ENCODE measurements at places on chromosomes 7 and 10.

DNA sequence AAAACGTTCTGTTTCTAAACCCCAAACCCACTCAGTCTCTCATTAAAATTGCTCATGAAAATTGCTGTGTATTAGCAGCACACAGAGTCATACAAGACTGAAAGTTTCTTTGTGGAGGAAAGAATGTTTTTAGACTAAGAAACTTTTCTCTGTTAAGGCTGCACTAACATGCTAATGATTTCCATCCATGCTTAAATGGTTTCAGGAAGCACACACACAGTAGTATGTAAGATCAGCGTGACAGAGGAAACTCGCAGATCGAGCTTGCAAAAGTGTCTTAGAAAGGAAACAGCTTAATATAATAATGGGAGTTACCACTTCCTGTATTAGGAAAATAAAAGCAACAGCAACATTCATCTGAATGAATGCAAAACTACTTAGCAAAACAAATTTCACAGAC, 112.7 kb downstream of the ICA1 start:
- DNase-seq, result no peak

DNA sequence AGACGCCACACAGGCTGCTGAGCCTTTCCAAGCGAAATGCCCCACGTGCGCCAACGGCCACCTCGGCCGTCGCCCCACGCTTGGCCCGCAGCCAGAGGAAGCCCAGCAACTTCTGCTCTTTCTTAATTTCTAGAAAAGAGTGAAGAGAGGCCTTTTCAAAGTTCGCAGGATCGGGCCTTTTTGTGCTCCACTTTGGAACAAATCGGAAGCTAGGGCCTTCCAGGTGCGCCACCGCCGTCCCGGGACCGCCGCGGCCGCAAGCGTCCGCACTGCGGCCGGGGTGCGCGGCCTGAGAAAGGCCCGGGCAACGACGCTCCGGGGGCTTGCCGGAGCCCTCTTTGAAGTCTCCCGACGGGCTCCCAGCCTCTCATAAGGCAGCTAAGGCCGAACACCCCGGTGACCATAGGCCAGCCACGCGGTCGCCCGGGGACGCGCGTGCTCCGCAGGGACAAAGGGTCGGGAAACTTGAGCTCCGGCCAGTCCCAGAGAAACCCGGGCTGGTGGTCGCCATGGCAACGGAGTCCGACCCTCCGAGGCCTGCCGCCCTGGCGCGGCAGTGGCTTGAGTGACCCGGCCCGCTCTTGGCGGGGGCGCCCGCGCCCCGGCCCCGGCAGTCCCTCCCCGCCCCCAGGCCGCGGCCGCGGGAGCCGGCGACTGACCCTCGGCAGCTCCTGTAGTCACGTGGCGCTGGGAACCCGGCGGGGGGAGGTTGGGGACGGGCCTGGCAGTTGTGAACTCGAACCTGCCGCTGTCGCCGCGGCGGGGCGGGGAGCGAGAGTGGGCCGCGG, at the start of gene REPIN1:
Gene REPIN1 (plus strand): TSS at position 727 of the 788 bp plus-strand sequence. CDS start 890 bp downstream, outside the sequence.
- DNase-seq, result peak; percentile 99

- peak; percentile 54 for DNase-seq
Measured at GRCh38 chr10:83539528-83540308, 599.6 kb upstream of the GHITM start.

DNA sequence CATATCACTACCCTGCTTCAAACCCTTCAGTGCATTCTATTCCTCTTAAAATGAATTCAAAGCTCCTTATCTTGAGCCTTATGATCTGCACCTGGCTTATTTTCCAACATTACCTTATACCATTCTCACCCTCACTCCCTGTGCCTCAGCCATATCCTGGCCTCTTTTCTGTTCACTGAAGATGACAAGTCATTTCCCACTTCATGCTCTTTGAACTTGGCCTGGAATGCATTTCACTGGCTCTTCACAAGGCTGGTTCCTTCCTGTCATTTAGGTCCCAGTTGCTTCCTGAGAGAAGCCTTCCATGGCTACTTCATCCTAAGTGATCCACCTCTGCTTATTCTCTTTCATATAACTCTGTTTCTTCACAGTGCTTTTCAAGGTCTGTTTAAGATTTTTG, 3.2 kb upstream of the LIPF start:
- DNase-seq, result peak; percentile 68

- DNase-seq, result no peak
Measured at GRCh38 chr7:22542669-22543068, 42.7 kb upstream of the STEAP1B start.

DNA sequence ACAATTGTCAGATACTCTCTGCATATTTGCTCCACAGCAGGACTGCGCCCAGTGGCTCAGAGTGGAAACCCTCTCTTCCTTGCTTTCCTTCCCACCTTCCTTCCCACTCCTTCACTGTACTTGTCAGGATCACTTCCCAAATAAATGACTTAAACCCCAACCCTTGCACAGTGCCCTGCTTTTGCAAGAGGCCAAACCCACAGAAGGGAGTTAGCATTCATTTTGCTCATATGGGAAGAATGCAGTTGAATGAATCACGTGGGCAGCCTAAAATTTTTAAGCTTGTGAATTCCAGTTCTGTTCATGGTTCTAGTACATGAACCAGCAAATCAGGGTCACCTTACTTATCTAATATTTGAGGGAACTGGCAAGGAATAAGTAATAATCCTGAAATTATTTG, 47.7 kb upstream of the SFMBT2 start:
- DNase-seq, result no peak

DNA sequence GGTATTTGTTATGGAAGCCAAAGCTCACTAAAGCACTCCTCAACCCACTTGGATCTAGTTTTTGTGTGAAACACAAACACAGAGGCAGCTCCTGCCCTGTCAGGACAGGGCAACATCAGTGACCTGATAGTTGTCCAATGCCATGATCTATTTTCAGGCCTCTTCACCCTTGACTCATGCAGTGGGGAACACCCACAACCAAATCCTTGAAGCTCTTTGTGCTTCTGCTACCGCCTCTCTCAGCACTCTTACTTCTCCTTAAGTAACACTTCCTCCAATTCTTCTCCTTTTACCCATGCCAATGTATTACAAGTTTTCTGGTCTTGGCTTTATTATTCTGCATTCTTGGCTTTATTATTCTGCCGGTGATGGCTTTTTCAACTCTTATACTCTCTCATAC, 425.3 kb downstream of the INHBA start:
- DNase-seq, result no peak

DNA sequence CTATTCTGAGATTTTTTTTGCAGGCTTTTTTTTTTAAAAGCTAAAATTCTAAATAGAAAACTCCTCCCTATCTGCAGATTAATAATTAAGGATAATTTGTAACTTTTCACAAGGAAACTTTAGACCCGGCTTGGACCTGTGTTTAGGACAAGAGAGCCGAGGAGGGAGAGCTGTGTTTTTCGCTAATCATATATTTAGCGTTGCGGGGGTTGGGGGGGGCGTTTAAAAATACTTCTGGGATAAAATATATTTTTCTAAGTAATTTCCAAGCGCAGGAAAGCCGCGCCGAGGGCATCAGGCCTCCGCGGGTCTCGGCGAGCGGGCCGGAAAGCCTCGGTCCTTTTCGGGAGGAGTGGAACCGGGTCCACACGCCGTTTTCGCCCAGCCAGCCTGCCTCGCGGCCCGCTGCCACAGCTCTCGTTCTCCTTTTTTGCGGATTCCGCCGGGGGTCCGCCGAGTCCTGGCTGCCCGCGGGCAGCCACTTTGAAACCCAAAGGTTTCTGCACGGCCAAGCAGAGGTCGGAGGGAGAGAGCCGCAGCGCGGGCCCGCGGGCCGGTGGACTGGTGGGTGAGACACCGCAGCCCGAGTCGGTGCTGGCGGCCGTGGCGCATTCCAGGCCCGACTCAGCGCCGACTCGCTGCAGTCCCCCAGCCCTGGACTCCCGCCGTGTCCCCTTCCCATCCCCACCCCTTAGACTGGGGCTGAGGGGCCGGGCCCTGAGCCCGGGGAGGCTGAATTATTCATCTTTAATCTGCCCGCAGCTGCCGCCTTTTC, 2.3 kb downstream of the PAX2 start:
- DNase-seq, result no peak

GRCh38 chr10:131676800-131677421, 223.9 kb upstream of the PPP2R2D start:
- DNase-seq, result no peak

DNA sequence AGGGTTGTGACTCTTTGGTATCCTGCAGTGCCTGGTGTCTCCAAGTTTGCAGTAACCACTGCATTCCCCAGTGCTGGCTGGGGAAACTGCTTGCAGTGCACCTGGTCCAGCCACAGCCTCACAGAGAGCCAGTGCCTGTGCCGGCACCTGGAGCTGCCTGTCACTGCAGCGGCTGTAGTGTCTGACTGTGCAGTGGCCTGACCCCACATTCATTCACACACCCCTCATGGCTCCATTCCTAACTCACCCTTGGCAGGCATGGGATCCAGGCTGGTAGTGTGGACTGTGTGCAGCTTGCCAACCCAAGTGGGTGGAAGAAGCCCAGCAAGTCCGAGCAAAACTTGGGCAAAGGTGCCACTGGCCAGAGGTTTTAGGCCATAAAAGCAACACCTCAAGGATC, 3.7 kb upstream of the CYP3A43 start:
- DNase-seq, result no peak

DNA sequence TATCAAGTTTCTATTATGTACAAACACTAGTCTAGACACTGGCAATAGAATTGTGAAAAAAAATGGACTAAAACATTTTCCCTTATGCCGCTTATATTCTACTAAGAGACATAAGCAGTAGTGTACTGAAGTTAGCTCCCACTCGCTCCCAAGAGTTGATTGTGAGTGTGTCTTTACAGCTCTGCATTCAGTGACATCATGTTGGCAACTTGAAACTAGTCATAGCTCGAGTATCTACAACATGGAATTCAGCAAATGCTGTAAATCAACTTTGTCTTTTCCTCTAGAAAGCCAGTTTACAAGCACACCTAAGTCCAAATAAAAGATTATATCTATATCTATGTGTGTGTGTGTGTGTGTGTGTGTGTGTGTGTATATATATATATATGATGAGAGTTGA, 58.8 kb upstream of the MAGI2 start:
- DNase-seq, result no peak

- no peak for DNase-seq
Measured at GRCh38 chr10:30190577-30191552, 131.5 kb upstream of the JCAD start.

- no peak for DNase-seq
Measured at GRCh38 chr10:123683459-123683858, 17.3 kb downstream of the GPR26 start.

DNA sequence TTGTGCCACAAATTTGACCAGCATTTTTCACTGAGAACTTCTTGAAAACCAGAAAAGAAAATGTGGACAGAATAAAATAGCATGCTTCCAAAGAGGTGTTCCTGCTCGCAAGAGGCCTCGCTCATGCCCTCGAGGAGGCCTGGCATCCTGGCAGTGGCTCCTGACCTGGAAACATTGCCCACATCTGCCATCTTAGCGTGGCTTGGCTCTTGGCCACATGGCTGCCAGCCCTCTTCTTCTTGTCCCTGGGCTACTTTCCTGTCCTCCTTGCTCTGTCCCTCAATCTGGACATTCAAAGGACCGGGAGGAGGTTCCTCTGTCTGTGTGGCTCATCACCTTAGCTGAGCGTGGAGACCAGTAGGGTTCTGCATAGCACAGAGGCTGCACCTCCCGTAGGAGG, 131.6 kb upstream of the TMEM72 start:
- DNase-seq, result no peak

- DNase-seq, result no peak
Measured at GRCh38 chr7:77894574-77895091, 96.1 kb downstream of the PHTF2 start.

DNA sequence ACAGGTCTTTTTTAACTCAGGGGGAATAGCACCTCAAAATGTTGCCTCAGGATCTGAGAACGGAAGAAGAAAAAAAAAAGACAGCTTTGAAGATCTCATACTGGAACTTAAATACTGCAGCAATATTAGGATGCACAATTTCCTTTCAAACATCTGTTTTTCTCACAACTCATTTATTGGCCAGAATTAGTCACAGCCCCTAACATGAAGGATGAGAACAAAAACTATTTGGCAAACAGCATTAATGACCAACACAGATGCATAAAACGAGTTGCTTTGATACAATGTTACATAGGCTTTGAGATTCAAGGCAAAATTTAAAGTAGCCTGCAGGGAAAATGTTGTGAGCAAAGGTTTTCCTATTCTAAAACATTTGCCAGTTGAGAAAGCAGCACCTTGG, 36.5 kb downstream of the JMJD1C start:
- no peak for DNase-seq

DNA sequence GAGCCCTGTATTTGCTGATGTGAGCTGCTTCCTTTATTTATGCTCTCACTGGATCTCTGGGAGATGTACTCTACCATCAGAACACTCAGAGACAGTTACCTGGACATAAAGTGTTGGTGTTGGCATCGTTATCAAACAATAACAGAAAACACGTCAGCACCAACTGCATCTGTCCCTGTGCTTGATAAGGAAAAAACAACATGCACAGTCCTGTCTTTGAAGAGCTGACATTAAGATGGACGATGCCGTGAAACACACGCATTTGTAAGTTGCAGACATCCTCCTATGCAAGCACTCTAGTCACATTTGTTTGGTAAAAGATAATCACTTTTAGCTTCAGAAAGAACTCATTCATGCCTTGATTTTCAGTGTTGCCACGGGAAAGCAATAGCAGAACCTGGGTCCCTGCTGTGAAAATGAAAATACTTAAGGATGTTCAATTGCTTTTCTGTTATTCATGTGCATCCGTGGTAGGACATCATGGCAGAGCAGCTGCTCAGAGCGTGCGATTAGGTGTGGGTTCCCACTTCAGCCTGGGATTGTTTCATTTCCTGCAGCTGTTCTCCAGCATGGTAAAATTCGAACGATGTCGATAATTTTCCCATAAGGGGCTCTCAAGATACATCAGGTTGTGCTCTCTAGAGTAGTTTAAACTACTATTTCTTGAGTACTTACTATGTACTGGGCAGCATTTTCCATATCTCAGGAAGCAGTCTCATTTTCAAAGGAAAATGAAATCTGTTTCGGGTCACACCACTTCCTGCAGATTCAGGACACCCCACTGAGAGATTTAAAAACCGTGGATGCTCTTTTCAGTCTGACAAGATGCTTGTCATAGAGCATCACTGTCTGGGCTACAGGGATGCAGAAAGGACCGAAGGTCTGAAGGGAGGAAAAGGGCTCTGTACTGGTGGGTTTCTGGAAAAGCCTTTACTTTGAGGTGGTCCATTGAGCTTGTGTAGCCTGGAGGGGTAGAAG, 248.7 kb downstream of the CAMK1D start:
- DNase-seq, result no peak

- DNase-seq, result no peak
Measured at GRCh38 chr10:131930150-131930549, 29.3 kb downstream of the PPP2R2D start.
